Upper lobe of right lung (tissue), 1 donor: ENCODE measurements at places on chromosomes 5 and 9.

- DNase-seq: no peak
Measured at GRCh38 chr9:123239726-123240125, 28.7 kb downstream of the STRBP start.

GRCh38 chr9:107624234-107624948, 134.8 kb upstream of the KLF4 start:
- no peak for DNase-seq

DNA sequence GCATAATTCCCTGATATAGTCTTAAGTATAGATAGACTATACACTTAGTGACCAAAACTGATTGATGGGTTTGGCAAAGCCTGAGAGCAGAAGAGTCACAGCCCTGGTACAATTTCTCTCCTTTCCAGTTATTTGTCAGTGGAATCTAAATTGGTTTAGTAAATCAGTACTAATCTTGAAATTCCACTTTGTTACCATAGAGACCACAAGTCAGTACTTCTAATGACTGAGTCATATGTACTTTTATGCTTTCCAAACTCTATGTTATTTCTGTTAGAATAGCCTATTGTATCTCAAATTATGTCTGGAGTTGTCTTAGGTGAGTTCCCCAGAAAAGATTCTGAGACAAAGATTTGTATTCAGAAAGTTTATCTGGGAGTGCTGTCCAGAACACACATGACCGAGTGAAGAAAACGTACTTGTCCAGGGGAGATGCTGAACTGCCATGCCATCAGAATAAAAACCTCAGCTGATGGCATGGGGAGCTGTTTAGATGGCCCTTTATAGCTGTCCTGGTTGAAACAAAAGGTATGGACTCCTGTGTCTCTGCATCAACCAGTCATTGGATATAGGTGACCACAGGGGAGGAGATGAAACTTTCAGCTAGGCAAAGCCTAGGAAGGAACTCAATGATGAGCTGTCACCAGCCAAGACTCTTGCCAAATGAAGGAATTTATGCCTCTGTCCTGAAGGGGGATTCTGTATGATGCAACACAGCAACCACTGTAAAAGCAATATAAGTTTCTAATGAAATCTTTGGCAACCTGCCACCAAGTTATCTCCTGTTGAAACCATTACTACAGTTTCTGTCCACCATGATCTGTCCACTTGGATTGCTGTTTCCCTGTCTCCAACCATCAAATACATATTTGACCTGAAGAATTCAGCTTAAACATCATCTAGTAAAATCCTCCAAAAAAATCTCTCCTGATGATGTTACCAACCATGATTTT, 18.0 kb upstream of the SMC2 start:
- DNase-seq: no peak

- DNase-seq: no peak
Measured at GRCh38 chr5:164153469-164154172, 648.2 kb downstream of the MAT2B start.

- DNase-seq: peak; percentile 38
Measured at GRCh38 chr5:1663186-1663585, 136.5 kb downstream of the MRPL36 start.

DNA sequence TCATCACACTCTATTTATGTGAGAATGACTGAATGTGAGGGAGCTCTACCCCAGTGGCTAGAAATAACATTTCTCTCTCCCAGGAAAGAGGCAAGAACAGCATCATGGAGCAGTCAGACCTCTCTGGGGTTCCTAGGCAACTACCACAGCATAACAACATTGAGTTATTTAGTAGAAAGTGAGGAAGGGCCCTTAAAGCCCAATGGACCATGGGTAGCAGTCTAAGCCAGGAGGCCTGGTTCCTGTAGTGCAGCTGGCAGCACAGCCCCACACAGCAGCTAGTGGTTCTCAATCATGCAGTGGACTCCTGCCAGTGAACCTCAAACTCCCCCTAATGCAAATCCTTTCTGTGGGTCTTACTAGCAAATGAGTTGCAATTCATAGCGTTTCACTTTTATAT, 55.3 kb downstream of the SPEF2 start:
- no peak for DNase-seq

DNA sequence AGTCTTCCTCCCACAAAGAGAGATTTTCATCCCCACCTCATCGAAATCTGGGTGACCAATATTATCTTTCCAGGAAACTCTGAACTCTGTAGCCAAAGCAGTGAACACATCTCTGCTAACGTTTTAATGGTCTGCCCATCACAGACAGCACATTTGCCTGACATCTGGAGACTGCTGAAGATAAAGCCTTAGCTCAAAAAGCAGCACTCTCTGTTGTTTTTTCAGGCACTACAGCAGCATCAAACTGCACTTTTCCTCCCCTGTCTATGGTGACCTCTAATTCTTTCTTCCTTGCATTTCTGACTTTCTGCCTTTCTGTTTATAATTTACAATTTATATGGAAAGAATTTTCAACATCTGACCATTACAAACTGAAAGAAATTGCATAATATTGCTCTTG, 66.8 kb downstream of the RAB3C start:
- DNase-seq: no peak

DNA sequence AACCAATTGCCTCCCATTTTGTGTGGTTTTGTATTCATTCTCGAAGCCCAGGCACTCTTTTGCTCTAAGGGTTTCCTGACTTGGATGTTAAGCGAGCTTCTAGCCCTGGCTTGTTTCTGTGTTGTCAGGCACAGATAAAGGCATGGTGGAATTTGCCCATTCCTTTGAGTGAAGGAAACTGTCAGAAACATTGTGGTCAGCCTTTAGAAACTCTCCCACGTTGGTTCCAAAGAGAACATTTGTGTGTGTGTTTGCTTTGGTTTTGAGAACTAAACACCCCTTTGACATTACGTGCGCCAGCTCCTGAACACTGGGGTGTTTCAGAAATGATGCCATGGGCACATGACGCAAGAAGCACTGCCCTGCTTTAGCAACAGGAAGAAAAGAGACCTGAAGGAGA, 320.9 kb downstream of the NTRK2 start:
- DNase-seq: no peak

DNA sequence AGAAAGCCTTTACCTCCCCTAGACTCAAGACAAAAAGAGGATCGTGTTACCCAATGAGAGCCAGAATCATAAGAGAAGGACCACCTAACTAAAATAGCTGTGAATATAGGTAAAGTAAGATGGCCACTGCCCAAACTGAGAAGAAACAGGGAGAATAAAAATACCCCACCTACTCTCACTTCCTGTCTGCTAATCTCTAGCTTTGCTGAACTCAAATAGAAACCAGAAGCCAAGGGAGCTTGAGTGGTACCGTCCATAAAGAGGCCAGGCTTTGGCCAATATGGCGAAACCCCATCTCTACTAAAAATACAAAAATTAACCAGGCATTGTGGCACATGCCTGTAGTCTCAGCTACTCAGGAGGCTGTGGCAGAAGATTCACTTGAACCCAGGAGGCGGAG, 123.0 kb upstream of the FST start:
- no peak for DNase-seq

DNA sequence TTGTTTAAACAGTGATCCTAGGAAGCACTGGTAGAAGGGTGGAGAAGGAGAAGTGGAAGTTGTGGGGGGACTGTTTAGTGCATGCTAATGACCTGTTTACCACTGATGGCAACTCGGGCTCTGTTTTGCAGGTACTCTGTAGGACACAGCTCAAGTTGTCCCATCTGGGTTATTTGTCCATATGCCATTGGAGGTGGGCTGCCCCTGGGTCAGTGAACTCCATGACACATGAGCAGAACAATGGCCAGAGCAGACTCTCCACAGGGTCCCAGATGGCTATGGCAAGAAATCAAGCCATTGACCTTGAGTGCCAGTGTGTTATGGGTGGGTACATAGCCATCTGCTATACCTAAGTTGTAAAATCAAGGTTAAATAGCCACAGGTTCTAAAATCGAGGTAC, 175.9 kb downstream of the GAS1 start:
- DNase-seq: no peak

- DNase-seq: peak; percentile 74
Measured at GRCh38 chr9:113011911-113012381, at the start of gene ZNF883. TSS of gene ZNF883 (minus strand) at chr9:113012192.

GRCh38 chr9:118401546-118401945, 697.3 kb downstream of the TLR4 start:
- no peak for DNase-seq

DNA sequence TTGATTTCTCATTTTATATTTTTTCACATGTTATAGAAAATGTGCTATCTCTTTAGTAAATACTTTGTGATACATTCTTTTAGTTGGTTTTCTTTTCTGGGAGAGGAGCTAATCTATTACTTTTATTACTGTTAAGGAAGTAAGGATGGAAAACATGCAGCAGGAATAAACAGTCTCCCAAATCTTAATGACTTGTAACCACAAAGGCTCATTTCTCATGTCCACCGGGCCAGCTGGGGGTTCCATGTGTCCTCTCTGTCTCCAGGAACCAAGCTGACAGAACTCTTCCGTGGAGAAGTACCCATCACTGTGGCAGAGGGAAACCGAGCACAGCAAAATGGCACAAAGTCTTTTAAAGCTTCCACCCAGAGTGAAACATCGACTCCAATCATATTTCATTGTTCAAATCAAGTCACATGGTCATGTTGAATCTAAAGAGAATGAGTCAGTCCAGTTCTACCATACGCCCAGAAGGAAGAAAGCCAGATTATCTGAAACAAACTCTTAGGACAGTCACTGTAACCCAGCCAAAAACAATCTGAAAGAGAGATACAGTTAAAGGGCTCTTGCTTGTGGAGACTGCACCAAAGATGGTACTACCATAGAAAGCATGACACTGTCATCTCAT, 97.1 kb upstream of the CDH6 start:
- DNase-seq: no peak

DNA sequence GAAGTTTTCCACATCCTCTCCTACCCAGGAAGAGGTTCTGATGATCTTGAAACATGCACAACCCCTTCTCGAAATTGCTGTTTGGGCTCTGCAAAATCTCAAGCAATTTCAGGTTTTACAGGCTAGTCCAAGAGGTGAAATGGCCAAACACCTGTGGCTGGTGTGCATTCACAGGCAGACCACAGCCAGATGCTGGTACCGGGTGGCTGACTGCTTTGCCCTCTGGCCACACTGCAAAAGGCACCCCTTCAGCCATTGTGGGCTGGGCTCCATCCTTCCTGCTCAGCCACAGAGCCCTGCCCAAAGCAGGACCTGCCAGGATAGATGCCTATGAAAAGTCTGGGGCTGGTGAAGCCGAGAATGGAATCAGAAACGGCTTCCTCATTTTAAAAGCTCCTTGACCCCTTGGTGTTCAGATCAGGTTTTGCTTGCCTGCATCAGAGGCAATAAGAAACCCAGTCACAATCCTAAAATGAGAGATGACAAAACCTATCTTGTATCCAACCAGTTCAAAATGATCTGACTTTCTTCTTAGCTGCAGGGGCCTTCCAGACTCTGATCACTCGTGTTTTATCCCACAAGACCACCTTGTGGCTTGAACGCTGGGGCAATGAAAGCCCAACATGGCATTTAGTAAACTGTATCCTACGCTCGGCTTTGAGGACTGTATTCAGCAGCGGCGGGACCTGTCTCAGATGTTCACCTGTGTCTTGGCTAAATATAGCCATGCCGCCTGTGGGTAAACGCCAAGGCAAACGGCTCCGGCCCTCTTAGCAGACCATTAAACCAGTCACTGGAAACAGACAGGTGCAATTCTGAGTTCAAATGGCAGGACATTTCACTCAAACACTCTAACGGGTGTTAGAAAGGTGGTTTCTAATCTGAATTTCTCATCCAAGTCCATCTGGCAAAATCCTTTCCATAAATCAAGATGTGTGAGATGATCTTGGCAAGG, 49.6 kb downstream of the EPB41L4B start:
- no peak for DNase-seq
